ENCODE measurements at places on chromosomes 5 and 9. TPM values are rescaled to one million over a fixed set of nuclear protein-coding genes. Genes with fewer than 3 reads are reported as not detected.

DNA sequence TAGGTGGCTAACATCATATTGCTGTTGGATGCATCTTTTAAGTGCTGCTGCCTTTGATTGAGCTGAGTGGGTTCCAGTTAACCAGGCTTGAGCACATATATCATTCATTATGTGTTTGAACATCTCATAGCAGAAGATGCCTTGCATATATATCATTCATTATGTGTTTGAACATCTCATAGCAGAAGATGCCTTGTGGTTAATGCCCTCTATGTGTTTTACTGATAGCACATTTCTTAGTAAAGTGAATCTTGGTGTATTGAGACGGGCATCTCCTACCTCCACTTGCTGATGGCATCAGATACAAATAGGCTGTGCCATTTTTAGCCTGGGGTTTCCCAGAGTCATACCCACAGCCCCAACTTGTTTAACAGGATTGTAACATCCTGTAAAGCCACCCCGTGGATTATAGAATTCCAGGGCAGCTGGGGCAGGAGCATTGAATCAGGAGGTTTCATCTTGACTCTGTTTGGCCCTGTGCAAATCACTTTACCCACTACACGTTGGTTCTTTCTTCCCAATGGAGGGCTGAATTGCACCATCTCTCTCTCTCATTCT lies 26.5 kb downstream of the MTAP start:
- DNase-seq, result no peak

DNA sequence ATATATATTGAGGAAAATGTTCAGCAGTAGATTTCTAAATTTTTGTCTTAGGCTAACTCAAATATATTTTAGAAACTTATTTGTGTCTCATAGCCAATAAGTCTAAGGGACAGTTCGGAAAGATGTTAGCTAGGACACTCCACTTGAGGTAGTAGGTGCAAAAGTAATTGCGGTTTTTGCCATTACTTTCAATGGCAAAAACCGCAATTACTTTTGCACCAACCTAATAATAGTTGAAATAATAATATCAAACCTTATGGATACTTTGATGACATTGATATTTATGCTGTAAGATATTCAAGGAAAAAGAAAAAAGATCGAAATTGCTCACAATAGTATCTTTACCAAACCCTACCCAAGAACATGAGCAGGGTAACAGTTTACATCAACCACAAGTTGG lies 555.5 kb upstream of the ST8SIA4 start:
- DNase-seq, result no peak

DNA sequence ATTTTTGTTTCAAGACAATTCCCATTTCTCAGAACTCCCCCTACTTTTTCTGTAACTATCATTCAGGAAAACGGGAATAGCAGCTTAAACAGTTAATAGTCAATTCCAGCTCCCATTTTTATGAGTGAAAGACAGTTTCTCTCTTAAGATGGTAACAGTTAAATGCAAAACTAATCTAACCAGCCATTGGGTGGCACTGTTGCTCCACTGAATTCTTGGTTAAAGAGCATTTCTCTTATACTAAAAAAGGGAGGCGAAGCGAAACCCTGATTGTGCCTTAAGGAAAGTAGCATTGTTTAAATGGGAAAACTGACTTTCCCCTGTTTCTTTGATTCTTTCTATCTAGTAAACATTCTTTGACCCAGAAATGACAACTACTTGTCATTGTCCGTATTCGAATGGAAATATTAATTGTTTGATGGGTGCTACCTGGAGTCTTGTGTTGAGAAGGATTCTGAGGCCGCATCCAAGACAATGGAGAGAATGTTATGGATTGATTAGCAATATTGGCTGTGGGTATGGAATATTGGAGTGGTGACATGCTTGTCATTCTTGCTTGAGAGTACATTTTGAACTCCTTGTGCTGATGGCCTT lies 507.8 kb downstream of the MAT2B start:
- DNase-seq, result peak; percentile 57

DNA sequence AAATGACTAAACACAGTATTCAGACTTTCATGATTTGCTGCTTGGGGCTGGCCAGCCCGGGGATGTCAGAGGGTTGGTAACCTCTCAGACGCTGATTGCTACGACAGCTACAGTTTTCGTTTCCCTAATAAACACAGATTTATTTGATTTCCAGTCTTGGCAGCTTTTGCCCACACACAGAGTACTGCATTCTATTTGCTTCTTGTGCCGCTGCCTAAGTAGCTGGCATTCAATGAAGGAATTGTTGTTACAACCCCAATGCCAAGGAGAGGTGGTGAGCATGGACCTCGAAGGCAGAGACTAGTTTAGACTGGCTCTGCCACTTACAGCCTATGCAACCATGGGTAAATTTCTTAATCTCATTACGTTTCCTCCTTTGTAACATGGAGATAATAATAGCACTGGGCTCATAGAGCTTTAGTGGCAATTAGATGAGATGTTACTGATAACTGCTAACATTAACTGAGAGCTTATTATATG lies 247.1 kb upstream of the PANK3 start:
- DNase-seq, result no peak

NIM1K gene
- total RNA-seq, result 0.32 TPM

- DNase-seq, result no peak
These were observed 187.7 kb upstream of the PTGER4 start for GRCh38 chr5:40492056-40492455.

- DNase-seq, result peak; percentile 30
These were observed 52.6 kb upstream of the ARAP3 start for GRCh38 chr5:141734501-141735229.

FOXI1 gene
- not detected for total RNA-seq
